ENCODE measurements at places on chromosomes 11 and 22.
A peak's percentile ranks its signal among the peaks of the same experiment; 100 is the strongest.

DNA sequence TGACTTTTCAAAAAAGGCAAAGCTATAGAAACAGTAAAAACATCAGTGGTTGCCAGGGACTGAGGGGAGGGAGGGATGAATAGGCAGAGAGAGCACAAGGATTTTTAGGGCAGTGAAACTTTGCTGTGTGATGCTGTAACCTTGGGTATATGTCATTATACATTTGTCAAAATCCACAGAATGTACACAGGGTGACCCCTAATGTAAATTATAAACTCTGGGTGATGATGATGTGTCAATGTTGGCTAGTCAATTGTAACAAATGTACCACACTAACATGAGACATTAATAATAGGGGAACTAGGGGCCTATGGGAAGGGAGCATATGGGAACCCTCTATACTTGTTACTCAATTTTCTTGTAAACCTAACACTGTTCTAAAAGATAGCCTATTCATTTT is 24.8 kb downstream of the RIBC2 start:
- DNase-seq = no peak

DNA sequence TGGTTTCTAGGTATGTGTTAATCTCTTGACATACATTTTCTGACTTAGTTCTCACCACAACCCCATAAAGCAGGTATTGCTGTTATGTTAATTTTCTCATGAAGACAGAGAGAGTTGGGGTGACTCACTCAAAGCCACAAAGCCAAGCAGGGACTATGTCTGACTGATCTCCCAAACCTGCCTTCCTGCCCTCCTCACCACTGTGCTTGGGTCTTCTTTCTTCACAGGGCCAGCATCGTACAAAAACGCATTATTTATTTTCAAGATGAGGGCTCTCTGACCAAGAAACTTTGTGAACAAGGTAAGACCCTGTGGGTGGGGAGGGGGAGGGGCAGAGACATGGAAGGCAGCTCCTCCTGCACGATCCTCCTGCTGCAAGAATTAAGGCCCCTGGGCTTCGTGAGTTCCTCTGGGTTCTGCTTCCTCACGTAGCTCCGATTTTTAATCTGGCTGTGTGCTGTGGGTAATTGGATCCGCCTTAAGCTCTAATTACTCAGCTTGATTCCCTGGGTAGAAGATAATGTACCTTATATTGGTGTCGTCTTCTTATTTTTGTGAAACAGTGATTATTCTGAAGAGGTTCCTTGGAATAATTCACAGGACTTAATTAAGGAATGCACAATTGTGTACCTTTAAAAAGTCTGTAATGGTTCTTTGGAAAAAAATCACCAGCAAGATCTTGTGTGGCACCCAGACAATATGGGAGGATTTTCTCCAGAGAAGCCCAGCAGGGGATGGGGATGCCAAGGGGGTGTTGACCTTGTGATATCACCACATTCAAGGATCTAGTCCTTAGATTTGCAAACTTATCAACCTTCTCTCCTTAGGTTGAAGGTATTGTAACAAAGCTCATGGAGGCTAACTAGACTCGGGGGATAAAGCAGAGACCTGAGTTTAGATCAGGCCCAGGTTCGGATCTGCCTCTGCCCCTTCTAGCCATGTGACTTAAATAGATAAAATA is 112.9 kb downstream of the SPON1 start:
- DNase-seq = peak; percentile 41

GRCh38 chr11:70019576-70020011 is 58.5 kb upstream of the ANO1 start:
- no peak for DNase-seq

DNA sequence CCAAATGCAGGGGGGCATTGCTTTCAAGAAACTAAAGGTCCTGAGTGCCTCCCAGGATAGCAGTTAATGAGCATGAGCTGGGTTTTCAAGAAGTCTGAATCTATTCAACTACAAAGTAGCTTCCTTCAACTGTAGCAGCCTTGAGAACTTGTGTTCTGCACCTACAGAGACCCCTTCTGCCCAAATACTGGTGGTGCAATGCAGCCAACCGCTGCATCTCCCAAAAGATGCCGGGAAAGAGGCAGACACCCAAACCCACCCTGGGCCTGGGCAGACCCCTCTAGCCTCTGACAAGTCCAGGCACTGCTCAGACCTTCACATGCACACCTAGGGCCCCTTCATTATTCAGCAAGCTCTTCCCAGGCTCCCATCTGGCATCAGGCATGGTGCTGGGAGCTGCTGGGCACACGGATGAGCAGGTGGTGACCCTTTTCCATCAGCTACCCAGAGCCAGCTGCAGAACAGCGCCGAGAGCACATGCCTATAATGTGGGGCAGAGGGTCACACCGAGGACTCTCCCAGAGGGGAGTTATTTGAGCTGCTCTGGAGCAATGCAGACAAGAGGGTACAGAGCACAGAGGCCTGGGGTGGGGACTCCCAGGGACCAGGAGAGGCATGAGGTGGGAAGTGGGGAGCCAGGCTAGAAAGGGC is 44.9 kb upstream of the ETS1 start:
- DNase-seq = no peak

DNA sequence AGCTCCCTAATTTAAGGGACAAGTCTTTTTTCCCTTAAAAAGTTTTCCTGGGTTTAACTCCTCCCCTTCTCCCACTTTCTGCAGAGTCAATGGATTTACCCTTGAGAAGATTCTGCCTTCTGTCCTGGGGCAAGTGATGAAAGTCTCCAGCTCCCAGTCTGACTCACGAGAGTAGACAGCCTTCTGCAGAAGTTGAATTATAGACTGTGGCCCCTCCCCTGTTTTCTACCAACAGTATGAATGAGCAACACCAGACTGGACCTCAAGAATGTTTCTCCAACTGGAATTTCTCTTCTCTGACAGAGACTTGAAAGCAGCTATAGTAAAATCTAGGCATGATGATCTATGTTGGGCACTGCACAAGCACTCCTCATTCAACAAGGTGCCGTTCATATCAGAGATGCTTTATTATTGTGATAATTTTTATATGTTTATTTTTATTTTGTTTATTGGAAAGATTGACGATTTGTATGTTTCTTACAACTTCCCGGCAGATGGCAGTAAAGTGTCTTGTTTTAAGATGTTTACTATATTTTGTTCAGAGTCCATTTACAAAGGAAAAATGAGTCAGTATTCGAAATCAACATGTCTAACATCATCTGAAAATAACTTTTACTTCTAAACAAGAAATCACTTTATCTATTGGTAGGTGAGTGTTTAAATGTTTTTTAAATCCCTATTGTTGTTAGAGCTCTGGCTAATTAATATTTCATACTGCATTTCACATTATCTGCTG is 56.6 kb downstream of the LMO2 start:
- no peak for DNase-seq

- DNase-seq = no peak
Measured at GRCh38 chr11:63448646-63449045, 42.3 kb downstream of the PLAAT5 start.

DNA sequence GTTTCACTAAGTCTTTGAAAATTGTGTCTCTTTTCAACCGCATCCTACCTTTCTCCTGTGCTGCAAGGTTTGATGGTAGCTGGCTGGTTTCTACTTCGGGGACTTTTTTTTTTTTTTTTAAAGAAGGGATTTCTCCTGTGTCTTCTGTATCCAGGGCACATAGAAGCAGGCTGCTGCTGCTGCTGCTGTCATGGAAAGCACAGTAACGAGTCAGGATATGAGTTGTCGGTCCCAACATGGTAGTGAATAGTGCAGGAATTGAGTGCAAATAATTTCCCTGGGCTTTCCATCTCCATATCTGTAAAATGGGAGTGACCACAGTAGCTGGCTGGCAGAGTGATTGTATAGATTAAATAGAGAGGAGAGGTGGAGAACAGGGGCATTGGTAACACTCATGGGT is 118.3 kb upstream of the NAV2 start:
- no peak for DNase-seq

DNA sequence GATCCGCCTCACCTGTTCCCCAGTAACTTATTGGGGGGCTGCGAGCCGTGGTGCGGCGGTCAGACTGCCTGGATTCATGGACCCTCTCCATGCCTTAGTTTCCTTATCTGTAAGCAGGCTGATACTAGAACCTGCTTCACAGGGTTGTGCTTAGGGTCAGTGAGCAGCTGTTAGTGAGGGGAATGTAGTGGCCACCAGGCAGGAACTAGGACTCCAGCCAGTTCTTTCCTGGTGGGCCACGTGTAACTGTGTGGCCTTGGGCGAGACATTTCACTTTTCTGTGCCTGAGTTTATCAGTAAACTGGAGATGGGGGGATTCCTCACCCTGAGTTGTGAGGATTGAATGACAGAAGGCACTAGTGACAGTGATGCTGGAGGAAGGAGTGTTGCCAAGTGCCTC is 24.8 kb downstream of the MCM5 start:
- DNase-seq = no peak

DNA sequence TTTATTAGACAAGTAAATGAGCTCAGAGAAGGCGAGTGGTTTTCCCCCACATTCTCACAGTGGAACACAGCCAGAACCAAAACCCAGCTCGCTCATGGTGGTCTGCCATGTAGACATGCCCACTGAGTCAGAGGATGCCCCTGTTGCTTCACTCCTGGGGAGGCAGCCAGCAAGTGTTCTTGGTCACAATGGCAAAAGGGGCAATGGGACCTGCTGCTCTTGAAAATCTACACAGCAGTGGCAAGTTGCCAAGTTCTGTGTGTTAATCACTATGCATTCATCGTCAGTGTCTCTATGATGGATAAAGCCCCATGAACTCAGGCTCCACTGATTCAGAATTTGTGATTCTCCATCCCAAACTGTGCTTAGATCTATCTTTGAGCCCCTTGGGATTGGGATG is 64.7 kb upstream of the TBCEL start:
- no peak for DNase-seq

- no peak for DNase-seq
Measured at GRCh38 chr22:39169797-39170466, 17.5 kb upstream of the CBX7 start.

- DNase-seq = peak; percentile 24
Measured at GRCh38 chr22:37906364-37907008, 389 bp downstream of the MICALL1 start.

DNA sequence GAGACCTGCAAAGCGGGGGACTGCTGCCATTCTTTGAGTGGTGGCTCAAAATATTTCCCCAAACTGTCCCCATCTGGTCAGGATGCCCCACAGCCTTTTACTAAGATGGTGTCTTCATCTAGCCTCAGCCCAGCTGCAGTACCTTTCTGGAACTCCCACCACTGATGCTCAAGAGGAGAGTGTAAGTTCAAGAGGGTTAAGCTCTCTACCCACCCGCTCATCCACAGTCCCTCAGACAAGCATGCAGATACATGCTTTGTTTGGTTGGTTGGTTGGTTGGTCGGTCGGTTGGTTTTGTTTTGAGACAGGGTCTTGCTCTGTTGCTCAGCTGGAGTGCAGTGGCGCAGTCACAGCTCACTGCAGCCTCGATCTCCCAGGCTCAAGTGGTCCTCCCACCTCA is 14.5 kb upstream of the CAVIN3 start:
- no peak for DNase-seq

DNA sequence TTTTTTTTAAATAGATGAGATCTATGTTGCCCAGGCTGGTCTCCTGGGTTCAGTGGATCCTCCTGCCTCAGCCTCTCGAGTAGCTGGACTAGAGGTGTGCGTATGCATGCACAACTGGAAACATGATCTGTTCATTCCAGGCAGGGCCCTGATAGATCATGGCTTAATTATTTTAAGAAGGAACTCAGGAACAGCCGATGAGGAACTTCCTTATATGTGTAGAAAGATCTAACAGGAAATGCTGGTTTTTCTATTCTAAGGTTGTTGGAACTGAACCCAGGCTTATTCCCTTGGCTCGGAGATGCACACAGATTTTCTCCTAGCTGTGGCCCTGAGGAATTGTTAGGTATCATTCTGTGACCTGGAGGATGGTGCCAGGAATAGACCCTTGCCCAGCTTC is 32.4 kb downstream of the SPECC1L start:
- no peak for DNase-seq

DNA sequence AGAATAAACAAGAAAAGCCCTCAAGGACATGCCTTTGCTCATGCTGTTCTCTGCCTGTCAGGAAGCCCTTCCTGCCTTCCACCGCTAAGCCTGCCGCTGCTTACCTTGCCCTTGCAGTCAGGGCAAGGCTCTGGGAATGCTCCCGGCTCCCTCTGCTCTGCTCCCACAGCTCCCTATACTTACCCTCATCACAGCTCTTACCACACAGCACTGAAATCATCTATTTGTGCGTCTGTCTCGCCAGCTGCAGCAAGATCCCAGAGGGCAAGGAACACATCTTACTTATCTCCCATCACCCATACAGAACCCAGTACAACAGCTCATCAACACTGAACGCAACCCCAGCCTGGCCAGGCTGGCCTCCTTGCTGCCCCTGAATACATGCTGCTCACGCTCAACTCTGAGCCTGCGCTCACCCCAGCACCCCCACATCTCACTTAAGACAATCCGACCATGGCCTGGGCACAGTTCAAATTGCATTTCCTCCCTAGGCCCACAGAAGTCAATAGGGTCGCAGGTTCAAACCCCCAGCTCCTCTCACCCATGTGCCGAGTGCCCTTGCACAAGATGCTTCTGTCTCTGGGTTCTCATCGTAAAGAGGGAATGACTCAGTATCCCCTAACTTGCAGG is 161.8 kb downstream of the IGLL1 start:
- DNase-seq = no peak

DNA sequence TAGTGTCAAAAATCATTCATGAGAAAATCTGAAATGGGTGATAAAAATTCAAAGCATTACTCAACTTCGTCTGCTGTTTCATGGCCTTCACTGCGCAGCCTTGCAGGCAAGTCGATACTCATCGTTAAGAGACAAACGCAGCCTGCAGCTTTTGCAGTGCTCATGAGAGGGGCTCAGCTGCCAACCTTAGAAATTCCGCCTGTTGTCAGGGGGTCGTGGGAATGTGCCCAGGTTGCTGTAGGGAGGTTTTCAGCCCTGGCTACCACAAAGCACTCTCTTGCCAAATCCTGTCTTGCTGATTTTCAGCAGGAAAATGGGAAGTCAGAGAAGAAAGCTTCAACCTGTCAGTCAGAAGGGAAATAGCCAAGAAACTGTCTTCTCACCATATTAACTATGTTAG is 25.4 kb upstream of the GRAMD1B start:
- DNase-seq = no peak

GRCh38 chr22:28506150-28506535 is 173.5 kb downstream of the TTC28 start:
- DNase-seq = no peak

- DNase-seq = no peak
Measured at GRCh38 chr11:131980888-131981668, 610.7 kb downstream of the NTM start.

GRCh38 chr11:123527947-123528346 is 97.9 kb downstream of the GRAMD1B start:
- DNase-seq = no peak

- no peak for DNase-seq
Measured at GRCh38 chr22:37473437-37473946, 12.7 kb downstream of the MFNG start.

DNA sequence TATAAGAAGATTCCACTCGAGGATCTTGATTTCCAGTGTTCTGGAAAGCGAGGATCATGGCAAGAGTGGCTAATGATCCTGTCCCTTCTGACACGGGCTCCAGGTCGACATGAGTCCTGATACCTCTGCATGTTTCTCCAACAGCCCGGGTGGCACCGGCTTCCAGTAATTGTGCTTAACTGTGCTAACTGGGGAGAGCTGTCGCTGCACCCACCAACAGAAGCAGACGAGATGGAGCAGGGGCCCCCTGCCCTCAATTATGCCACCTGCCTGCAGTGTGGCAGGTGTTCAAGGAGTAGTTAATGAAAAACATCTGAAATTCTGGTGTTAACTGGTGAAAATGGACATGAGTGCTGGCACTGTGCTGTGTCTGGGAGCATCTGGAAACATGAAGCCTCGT is 6.2 kb downstream of the MRPL21 start:
- DNase-seq = no peak

GRCh38 chr11:68326334-68327215 is 14.2 kb downstream of the LRP5 start:
- no peak for DNase-seq

GRCh38 chr11:9962722-9963121 is 298.8 kb downstream of the SWAP70 start:
- DNase-seq = no peak

All from stimulated activated CD4-positive, alpha-beta T cell treated with anti-CD3 and anti-CD28 coated beads, TNF-alpha, amount 100 ng/mL, for 4 hours (primary cell).